ENCODE measurements at places on chromosomes 12 and 14.

- no peak for DNase-seq
Measured at GRCh38 chr12:26000898-26001297, 42.4 kb downstream of the RASSF8 start.

DNA sequence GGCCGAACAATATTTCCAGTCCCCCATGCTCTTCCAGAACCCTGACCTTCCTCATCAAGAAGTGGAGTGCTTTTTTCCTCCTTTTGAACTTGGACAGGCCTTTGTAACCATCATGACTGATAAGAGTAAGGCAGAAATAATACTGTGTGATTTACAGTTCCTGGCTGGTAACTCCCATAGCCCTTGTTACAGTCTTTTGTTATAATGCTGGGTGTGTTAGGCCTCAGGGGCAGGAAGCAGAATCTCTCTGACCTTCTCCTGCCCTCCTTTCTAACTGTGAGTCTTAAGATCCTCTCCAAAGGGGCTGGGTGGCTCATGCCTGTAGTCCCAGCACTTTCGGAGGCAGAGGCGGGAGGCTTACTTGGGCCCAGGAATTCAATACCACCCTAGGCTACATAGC, 59.5 kb downstream of the BCAT1 start:
- DNase-seq, result no peak

- no peak for DNase-seq
Measured at GRCh38 chr12:11876307-11876706, 194.4 kb upstream of the BCL2L14 start.

GRCh38 chr14:97523936-97524335, 726.8 kb downstream of the VRK1 start:
- peak; percentile 12 for DNase-seq

DNA sequence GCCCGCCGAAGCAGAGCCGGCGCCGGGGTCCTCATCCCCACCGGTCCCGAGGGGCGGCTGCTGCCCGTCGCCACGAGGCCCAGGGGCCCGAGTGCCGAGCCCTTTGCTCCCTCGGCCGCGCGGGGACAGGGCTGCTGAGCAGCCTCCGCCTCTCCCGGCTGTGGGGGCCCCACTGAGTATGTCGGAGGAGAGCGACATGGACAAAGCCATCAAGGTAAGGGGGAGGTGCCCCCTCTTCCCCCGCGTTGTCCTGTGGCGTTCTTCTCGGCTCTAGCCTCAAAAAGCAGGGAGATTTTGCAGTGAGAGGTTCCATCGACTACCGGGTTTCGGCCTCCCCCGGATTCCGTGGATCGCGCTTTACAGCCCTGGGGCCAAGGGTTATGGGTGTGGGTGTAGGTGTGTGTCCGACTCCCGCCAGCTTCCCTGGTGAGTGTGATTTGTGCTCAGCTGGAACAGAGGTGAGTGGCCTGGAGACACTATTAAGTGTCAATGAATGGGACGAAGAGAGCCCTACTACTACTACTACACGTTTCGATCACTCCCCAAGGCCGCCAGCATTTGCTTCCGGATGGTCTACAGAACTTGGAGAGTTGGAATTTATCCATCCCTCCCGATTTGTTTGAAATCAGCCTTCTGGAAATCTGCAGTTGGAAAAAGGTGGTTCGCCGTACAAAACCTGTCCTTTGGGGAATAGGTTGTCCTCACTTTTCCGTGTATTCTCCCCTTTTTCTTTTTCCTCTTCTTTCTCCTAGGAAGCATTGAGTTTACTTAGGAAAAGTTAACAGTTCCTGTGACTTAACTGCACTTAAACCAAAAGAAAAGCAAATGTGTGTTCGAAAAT, 748 bp downstream of the MAPKAPK5 start:
- no peak for DNase-seq
